ENCODE measurements at places on chromosomes 2 and 18.

DNA sequence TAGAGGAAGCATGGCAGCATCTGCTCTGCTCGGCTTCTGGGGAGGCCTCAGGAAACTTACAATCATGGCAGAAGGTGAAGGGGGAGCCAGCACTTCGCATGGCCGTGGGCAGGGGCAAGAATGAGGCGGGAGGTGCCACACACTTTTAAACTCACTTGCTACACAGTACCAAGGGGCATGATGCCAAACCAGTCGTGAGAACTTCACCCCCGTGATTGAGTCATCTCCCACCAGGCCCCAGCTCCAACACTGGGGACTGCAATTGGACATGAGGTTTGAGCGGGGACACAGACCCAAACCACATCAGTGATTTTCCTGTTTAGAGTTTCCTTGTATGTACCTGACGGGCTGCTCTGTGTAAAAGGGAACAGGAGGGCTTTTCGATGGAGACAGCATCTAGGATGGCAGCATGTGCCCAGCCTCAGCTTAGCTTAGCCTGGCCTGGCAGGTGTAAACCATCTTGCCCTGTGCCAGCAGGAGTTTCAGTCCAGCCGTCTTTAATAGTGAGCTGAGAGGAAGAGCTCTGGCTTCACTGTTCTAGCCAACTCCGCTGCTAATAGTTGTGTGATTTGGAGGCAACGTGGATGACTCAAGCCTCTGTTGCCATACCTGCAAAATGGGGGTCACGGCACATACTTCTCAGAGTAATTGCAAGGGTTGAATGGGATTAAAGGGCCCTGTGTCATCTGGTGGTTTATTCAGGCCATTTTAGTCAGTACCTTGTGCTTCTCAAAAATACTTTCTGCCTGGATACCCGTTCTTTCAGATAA is 101.8 kb downstream of the ASAP2 start:
- no peak for DNase-seq

- no peak for DNase-seq
Observed at GRCh38 chr2:81395746-81396145, 1091.2 kb upstream of the LRRTM1 start.

DNA sequence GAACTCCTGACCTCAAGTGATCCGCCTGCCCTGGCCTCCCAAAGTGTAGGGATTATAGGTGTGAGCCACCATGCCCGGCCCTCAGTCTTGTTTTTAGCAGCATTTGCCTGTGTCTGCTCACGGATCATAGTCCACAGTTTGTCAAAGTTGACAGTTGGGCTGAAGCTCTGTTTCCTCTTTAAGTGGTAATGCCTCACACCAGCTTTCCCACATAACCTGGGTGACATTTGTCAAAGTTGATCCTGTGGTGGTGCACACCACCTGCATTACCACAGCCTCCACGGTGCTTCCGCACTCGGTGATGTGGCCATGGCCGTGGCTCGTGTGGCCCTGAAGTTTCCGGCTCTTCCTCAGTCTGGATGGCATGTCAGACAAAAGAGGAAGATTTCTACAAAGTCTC is 27.1 kb downstream of the RAB31 start:
- no peak for DNase-seq

DNA sequence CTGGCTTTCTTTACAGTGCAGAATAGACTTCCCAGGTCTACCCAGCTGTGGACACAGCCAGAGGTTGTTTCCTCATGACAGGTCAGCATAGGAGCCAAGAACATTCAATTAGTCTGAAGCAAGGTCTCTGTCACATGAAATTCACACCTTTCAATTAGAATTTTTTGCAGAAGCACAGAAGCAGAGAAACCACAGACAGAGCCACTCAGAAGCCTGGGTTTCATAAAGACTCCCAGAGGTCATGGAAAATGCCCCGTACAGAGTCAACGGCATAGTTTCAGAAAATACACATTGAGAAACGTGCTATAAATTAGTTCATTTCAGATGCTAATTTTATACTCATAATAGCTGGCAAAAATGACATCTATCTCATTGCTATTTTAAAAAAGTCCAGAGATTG is 87.0 kb upstream of the TMEM200C start:
- no peak for DNase-seq

DNA sequence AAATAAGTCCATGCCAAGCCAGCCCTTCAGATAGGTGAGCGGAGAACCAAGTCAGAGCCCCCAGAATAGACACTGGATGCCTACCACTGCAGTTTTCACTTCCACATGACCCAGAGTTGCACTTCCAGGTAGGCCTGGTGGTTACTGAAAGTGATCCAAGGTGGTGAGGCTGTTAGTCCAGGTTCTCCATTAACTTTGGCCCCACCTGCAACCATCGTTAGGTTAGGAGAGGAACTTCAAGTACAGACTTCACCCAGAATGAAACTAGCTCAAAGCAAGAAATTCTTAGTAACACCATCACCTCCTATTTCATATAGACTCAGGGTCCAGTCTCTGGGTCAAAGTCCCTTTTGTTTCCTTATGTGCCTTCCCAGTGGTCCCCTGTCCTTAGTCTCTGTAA is 293.1 kb upstream of the ID2 start:
- peak; percentile 23 for DNase-seq

GRCh38 chr2:206230060-206230762 is 44.3 kb upstream of the ZDBF2 start:
- DNase-seq = no peak

- DNase-seq = peak; percentile 44
Observed at GRCh38 chr2:32009516-32010256, 1.1 kb downstream of the MEMO1 start.

DNA sequence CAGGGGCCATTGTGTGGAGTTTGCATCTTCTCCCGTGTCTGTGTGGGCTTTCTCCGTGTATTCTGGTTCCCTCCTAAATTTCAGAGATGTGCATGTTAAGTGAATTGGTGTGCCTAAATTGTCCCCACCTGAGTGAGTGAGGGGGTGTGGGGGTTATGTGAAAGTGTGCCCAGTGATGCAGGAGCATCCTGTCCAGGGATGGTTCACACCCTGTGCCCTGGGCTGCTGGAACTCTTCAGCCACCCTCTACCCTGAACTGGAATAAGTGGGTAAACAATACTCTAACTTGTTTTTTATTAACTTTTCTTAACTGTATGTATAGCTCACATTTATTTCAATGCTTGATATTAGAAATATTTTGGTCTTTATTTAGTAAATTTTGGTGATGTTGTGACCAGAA is 56.0 kb downstream of the UBE2E3 start:
- DNase-seq = no peak

DNA sequence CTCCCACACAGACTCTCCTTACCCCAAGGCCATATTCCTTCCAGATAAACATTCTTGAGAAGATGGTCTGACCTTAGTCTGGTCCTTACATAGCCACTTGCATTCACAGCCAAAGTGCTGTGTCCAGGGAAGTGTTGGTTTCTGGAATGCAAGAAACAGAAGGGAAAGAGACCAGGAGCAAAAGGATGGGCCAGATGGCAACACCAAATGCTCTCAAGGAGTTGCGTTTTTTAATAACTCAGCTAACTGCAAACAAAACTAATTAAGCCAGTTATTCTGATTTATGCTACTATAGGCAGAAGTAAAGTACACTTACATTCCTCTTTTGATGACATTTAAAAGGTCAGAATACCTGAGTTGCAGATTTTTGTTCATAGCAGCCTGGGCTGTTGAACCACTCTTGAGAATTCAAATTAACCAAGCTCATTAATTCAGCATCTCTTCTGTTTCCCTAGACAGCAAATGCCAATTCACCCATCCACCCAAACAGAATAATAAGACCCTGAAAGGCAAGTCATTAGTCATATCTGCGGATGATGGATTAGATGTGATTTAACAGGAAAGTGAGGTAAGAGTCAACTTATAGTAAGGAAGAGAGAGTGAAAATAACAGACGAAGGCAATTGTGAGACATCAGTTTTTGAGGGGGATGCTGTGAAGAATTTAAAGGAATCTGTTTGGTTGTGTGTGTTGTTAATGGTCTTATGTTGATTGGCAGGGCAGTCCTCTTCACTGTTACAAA is 18.8 kb downstream of the CCDC85A start:
- no peak for DNase-seq

DNA sequence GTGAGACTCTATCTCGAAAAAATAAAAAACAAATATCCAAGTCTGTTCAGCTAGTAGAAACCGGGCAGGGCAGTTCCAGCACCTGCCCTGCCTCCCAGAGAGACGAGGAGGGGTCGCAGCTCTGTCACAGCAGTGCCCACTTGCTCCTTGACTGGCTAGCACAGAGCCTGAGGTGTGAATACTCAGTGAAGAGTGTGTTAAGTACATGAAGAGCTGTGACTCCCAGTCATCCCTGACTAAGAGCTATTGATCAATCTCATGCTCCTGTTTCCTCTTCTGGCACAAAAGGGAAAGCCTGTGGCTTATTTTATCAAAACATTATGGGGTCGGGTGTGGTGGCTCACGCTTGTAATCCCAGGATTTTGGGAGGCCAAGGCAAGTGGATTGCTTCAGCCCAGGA is 83.0 kb upstream of the FZD7 start:
- DNase-seq = no peak

DNA sequence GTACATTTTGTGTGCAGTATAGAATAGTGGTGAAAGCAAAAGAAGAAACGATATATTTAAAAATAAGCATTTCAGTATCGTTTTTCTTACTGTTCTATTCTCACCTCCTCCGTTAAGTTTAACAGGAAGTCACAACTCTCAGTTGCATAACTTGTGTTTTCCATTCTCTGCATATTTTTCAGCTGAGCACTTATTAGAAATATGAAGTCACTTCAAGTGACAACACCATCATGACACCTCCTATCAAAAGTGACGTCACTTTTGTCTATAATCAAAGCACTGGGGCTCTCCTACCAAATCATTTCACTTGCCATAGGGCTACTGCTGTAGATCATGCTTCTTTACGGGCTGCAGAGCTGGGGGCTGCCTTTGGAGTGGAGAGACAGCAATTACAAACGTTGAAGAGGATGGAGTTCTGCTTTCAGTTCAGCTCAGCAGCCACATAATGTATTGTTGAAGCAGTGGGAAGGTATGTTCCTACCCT is 36.3 kb downstream of the STAT4 start:
- no peak for DNase-seq

GRCh38 chr2:236637686-236638569 is 68.3 kb downstream of the ACKR3 start:
- DNase-seq = no peak

DNA sequence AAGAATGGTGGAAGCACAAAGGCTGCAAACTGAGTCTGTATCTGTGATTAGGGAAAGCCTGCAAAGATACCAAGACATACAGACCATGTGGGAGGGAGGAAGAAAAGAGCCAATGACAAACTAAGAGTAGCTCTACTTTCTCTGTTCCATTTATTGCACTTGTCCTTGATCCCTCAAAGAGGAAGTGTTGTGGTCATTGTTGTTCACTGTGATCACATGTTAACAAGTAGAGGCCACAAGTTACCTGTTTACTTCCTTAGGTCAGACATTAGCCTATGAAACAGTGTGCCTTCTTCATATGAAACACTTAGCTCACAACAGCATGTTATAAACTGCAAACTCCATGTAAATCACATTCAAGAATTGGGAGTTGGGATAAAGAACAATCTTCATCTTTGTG is 32.6 kb downstream of the MAP2 start:
- no peak for DNase-seq

DNA sequence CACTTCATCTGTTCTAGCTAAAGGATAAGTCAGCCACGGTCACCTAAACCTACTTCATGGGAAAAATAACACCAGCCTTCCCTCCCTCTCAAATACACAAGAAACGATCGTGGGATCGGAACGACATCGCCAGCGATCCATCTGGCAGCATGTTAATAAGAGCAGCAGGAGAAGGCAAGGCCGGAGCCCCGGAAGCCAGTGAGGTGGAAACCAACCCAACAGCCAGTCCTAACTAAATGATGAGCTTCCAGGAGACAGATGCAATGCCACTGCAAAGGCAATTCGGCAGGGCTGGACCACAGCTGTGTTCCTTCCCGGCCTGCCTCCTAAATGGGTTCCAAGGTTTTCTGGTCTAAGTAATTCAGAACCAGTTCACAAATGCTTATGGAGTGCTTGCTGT is 117.5 kb downstream of the TMEM163 start:
- no peak for DNase-seq

DNA sequence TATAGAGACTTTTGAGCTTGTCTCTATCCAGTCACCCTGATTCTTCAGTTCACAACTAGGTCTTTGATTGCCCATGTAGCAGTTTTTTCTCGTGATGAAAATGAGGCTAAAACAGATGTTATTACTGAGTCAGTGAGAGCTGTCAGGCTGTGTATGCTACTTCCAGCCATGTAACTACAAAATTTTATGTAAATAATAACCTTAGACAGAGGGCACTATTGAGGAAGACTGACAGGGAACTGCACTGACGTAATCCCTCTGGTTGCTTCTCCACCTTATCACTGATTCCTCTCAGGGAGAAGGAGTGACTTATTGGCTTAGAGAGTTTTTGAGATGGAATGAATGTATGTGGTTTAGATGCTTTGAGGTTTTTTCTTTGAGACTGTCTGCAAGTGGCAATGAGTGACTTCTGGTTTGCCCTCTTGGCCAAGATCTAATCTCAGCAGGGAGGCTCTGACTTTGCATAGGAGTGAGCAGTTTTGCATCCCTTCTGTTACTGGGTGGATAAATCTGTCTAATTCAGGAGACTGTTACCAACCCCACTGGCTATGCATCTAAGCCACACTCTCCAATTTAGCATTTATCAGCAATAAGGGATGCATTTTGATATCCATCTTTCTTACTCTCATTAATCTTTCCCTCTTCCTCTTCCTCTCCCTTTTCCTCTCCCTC is 555.2 kb upstream of the FANCL start:
- DNase-seq = no peak

GRCh38 chr18:48948112-48949049 is 2.4 kb downstream of the SMAD7 start:
- DNase-seq = peak; percentile 63

DNA sequence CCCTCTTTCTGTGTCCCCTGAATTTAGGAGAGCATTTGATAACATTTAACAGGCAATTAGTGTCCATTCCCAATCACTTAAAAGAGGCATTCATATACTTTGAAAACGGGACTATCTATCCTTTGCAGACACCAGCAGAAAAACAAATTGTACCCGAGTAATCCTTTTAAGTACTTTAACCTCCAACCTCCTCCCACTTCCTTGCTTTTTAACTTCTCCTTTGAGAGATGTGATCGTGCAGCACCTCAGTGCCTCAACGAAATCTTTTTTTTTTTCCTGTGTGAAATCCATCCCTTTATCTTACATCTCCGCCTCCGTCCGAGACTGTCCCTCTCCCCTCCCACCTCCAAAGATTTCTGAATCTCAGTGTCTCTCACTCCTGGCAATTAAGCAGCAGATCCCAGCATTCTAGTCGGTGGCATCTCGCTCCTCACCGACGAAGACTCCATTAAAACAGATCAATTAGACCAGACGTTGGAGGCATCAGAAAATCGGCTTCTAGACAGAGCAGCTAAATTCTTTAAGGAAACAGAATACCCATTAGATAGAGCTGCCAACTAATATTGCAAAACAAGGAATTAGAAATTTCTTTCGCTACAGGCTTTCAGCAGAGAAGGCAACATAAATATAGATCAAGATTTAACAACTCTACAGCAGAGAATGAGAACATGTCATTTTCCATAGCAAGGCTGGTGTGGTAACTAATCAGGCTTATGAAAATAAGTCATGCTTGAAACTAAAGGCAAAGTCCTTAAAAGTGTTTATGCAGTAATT is 1.9 kb upstream of the TMEFF2 start:
- DNase-seq = no peak
